ENCODE measurements at places on chromosomes 6 and 20.

DNA sequence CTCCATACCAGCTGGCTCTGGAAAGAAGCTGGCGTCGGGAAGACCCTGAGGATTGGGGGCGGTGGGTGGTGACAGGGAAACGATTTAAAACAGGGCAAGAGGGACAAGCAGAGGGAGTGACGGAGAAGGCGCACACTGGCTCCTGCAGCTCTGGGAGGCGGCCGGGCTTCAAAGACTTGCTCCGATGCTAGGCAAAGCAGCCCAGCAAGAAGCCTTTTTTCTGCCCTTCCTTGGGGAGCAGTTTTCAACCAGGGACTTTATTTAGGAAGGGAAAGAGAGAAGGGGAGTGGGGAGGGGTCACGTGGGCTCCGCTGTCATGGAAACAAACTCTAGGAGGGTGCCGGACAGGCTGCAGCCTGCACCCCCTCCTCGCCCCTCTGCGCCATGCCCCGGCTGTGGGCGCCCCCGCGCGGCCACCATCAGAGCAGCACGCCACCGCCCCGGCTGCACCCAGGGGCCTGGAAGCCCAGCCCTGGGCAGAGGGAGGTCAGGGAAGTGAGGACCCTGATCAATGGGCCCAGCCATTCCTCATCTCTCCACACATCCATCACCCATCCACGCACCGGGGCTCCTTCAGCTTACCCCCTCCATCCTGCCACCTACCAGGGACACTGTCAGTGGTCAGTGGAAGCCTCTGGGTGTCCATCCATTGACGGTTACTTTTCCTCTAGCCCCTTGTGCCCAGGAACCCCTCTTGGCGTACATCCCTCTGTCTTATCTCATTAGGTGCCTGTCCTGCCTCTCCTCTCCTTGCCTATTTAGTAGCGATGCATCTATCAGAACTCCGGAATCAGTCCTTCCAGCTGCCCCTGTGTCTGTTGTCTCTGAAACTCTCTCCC is 66.6 kb upstream of the CCDC167 start:
- peak; percentile 55 for DNase-seq

- no peak for DNase-seq
Observed at GRCh38 chr6:43977404-43978111, 149.7 kb downstream of the MRPL14 start.

DNA sequence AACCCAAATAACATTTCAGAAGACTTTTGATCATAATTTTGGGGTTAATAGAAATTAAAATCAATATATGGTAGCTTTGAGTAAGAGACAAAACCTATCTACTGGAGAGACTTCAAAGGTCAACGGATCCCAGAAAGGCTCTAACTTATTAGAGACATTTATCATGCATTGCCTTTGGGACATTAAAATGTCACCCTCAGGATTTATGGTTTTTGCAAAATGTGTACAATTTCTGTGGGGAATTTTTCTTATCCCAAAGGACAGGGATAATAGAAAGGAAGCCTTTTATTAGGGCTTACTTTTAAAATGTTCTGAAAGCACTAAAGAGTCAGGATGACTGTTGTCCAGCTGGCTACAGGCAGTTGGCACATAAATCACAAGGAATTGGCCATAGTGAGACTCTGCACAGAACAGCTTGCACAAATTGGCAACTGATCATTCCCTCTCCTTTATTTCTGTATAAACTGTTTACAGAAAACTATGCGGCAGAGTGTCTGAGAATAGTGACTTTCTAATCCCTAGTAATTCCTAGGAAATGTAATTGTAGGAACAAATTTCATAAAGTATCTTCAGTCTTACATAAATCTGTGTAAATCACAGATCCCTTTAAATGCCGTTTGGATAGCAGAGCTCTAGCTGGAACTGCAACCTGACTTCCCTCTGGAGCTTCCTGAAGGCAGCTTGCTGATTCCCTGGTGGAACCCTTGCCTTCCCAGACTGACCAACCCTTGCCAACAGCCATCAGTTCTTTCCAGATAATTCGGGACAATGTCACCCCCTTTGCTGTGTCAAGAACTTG is 201.1 kb upstream of the PREP start:
- DNase-seq = no peak

DNA sequence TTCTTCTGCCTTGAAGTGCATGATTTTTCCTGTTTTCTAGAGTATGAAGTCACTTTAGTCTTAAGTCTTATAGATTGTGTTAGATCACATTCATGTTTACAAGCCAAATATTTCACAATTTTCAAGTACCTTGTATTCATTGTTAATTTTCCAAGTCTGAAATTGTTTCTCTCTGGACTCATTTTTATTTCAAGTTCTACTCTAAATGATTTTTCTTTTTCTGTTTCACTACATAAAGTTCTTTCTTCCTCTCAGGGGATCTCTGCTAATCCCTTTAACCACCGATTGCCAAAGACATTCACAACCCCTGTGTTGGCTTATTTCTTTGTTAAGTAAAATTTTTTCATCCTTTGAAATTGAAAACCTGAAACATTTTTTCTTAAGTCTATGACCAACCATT is 805.7 kb downstream of the KIF16B start:
- DNase-seq = no peak

GRCh38 chr6:129494099-129494498 is 215.9 kb downstream of the ARHGAP18 start:
- DNase-seq = no peak

- no peak for DNase-seq
Observed at GRCh38 chr20:58923117-58923712, 57.8 kb upstream of the NELFCD start.

- no peak for DNase-seq
Observed at GRCh38 chr6:90820436-90820835, 233.6 kb upstream of the MAP3K7 start.

GRCh38 chr6:107173779-107174178 is 58.5 kb upstream of the BEND3 start:
- no peak for DNase-seq

GRCh38 chr6:169140986-169141495 is 112.6 kb downstream of the THBS2 start:
- no peak for DNase-seq

DNA sequence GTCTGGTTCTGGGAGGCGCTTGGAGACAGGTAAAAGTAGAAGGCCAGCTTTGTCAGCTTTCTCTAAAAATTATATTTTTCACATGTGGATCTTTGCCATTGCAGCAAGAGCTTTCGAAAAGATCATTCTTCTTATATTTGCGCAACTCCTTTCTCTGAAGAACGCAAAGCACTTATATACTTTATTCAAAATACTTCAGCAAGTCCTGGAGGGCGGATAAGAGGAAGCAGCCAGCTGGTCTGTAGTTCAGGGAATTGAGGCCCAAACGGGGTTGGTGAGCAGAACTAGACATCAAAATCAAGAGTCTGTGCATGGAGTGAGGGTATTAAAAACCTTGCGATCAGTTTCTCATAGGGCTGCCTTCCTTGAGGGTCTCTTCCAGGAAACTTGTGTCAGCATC is 182.3 kb downstream of the DTNBP1 start:
- no peak for DNase-seq

GRCh38 chr6:15511248-15512125 is 151.3 kb downstream of the DTNBP1 start:
- DNase-seq = no peak
